ENCODE measurements at places on chromosomes 7 and 10. TPM values are rescaled to one million over a fixed set of nuclear protein-coding genes. Genes with fewer than 3 reads are reported as not detected.

ZNF736 gene
- total RNA-seq = 11.2 TPM

GSDME gene
- 17.7 TPM for total RNA-seq

UNCX gene
- not detected for total RNA-seq

LEP gene
- total RNA-seq = not detected

CCL24 gene
- total RNA-seq = not detected

PIP gene
- not detected for total RNA-seq

TMEM176B gene
- total RNA-seq = not detected

EXOC6 gene
- 364 TPM for total RNA-seq

TMEM130 gene
- not detected for total RNA-seq

TMEM139 gene
- total RNA-seq = 0.17 TPM

MBLAC1 gene
- total RNA-seq = 2.4 TPM

IKZF1 gene
- total RNA-seq = 0.17 TPM

TMEM229A gene
- not detected for total RNA-seq

AKR1C8 gene
- total RNA-seq = not detected

DNA sequence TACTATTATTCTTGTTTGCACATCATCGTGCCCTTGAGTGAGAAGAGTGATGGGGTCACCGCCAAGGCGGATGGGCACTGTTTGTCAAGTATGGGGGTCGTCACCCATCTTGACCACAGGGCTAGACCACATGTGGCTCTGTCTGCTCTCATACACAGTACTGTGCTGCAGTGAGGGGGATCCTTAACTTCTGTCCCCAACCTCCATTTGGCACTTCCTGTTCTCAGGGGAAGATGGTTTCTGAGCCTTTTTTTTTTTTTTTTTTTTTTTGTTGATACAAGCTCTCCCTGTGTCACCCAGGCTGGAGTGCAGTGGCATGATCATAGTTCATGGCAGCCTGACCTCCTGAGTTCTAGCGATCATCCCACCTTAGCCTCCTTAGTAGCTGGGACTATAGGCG lies 13.6 kb downstream of the WBP1L start:
- no peak for DNase-seq

- DNase-seq = no peak
These were observed 560.9 kb downstream of the PTPRN2 start for GRCh38 chr7:158026636-158027265.

- no peak for DNase-seq
These were observed 191.4 kb downstream of the KLF6 start for GRCh38 chr10:3593611-3594010.

- DNase-seq = no peak
These were observed 298.9 kb downstream of the CSTF2T start for GRCh38 chr10:51400392-51401096.

GRCh38 chr7:141128931-141129330 lies 55.1 kb downstream of the TMEM178B start:
- no peak for DNase-seq

GRCh38 chr10:49001402-49001801 lies 61.8 kb upstream of the LRRC18 start:
- DNase-seq = no peak

DNA sequence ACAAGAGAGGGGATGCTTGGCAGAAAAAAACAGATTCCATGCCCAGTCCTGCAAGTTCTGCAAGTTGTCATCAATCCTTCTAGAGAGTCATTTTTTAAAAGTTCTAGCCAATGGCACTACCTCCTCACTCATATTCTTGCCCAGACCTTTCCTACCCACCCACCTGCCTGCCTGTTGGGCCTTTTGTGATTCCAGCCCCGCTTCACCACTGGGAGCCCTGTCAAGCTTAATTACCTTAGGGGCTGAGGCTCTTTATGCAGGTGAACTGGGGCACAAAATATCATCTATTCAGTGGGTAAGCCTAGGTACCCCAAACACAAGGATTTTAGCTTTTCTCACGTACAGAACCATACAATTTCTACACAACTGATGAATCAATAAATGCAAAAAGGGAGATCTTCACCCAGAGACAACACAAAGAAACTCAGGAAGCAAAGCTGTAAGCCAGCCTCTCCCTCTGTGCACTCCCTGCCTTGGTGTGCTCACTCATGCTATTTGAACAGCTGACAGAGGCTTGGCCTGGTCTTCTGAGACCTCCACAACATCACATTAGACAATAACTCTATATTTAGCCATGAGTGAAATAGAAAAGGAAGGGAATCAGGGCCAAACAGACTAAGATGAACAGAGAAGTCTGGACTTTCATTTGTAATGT lies 222.6 kb downstream of the HTR7 start:
- no peak for DNase-seq

DNA sequence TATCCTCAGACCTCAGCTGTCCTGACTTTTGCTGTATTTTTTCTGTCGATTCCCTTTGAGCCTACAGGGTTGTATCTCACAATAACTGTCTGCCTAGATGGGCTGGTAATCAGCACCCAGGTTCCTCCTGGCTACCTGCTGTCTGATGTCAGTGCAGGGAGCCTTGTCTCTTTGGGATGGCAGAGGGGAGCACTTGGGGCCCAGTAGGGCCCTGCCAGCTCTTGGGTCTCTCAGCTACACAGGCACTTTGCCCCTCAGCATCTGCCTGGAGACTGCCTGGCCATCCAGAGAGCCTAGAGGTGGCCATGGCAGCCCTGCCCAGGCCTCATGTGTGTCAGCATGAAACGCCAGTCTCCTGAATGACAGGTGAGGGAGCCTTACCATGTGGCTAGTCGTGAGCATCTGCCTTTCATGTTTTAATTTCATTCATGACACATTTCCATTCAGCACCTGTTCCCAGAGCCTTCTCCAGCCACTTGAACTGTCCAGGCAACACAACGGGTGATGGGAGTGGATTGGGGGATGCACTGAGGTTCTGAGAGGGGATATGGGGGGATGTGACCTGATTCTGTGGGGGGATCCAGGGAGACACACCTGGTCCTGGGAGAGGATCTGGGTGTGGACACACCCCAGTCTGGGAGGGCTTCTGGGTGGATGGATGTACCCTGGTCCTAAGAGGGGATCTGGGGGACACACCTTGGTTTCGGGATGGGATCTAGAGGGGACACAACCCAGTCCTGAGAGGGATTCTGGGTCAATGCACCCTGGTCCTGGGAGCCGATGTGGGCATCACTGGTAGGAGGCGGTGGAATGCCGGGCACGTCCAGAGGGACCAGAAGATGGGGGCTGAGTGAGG lies 21.9 kb downstream of the ADCY1 start:
- no peak for DNase-seq

GRCh38 chr7:148379677-148380076 lies 210.9 kb upstream of the C7orf33 start:
- no peak for DNase-seq

DNA sequence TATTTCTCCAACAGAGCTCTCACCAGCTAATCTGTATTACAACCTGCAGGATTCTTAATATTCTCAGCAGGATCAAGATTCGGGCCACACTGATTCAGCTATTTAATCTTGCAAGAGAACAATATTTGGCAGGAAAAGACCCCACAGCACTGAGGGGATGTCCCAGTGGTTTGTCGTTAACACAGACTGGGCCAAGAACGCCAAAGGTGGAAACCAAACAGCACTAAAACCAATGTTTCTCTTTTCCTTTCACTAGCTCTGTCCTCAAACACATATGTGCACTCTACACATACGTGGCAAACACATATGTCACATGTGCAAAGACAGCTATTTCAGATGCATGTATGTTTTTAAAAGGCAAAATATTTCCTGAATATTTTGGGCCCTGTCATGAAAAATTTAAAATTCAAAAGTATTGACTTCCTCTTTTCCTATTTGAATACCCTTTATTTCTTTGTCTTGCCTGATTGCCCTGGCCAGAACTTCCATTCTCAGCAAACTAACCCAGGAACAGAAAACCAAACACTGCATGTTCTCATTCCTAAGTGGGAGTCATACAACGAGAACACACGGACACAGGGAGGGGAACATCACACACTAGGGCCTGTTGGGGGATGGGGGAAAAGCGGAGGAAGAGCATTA lies 51.7 kb upstream of the NEBL start:
- no peak for DNase-seq

DNA sequence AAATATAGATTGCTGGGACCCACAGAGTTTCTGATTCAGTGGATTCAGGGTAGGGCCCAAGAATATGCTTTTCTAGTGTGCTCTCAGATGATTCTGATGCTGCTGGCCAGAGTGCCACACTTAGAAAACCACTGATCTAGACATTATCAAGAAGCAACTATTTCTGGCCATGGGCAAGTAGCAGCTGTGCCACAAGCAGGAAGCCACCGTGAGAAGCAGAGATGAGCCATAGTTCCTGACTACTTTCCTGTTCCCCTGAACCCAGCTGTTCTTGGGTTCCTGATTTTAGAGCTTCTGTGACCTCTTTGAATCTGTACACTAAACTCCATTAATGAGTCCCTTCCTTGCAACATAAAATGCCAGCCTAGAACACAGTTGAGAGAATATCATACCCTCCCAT lies 38.1 kb upstream of the PIK3AP1 start:
- peak; percentile 40 for DNase-seq

DNA sequence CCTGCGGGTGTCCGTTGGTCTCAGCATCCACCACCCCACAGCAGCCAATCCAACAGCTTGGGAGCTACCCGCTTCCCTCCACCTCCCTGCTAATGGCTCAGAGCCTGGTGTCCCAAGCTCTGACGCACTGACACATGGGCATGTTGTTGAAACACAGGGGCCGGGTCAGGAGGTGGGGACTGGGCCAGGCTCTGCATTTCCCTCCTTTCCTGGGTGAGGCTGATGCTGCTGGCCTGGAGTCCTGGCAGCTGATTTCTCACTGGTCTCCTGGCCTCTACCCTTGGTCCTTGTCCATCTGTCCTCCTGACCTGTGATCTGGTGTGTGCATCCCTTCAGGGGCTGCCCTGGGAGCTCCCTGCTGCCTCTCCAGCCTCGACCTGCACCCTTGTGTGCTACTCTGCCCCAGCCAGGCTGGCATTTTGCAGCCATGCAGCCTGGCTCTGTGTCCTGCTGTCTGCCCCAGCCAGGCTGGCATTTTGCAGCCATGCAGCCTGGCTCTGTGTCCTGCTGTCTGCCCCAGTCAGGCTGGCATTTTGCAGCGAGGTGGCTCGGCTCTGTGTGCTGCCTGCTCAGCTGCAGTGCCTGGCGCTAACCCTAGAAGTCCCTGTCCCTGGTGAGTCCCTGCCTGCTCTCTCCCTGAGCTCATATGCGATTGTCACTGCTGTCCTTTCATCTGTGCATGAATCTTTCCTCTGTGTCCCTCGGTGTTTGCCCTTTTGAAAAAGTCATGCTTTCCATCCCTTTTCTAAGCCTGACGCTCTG lies 14.0 kb downstream of the AMZ1 start:
- no peak for DNase-seq

GRCh38 chr10:76901701-76902100 lies 735.9 kb downstream of the KCNMA1 start:
- DNase-seq = no peak

DNA sequence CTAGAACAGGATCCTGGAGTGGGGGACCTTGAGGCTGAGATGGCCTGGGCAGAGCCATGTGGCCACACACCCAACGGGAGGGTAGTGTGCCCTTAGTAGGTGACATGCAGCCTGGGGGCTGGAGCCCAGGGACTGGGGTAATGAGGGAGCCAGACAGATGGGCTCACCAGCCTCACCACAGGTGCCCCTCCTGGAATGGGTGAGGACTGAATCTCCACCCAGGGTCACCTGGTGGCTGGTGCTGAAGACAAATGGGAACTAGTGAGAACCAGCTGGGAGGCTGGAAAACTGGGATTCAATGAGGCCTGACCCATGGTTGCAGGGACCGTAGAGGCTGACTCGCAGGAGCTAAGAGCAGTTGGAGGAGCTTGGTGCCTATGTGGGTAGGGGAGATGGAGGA lies 6.1 kb downstream of the ZP3 start:
- no peak for DNase-seq

DNA sequence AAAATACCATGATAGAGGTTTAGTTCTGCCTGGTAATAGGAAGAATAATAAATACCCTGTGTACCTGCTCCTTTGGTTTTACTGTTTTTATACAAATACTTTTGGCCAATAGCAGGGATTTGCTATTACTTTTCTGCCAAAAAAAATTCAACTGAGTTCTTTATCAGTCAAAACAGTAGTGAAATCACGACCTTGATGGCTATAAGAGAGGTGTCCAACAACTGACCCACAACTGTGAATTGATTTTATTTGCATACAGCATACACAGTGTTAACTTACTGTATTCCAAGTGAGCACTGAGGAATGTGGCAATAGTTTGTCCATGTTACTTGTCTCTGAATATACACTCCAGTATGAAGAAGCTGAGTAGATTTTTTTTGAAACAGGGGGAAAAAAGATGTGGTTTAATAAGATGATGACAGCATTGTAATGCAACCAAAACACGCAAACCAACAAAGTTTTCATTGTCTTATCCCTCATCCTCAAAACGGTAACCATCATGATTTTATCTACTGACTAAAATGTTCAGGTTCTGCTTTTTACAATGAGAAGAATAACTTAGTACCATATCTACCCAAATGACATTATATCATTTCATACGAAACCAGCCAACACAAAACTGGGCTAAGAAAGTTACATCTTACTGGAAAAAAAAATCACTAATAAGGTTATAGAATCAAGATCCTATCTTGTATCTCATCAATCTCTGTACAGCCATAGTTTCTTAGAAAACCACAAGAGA lies 63.3 kb downstream of the GSAP start:
- DNase-seq = no peak

GRCh38 chr10:70586348-70586930 lies 16.1 kb downstream of the PRF1 start:
- DNase-seq = no peak

DNA sequence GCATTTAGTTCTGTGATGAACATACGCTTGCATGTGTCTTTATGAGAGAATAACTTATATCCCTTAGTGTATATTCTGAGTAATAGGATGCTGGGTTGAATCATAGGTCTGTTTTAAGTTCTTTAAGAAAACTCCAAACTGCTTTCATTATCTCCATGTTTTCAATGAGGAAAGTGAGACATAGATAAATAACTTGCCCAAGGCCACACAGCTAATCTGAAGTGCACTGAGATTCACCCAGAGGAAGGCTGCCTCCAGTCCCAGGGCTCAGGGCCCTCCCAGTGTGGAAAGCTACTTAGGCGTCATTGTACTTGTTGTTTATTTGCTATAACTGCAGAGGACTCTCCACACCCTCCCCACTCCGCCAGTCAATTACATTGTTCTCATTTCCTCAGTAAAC lies 126.7 kb downstream of the INHBA start:
- peak; percentile 51 for DNase-seq

DNA sequence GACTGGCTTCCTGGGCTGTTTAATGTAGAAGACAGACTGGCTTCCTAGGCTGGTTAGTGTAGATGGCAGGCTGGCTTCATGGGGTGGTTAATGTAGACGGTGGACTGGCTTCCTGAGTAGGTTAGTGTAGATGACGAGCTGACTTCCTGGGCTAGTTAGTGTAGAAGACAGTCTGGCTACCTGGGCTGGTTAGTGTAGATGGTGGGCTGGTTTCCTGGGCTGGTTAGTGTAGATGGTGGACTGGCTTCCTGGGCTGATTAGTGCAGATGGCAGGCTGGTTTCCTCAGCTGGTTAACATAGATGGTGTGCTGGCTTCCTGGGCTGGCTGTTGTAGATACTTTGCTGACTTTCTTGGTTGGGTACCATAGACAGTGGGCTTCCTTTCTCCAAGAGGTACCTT lies 122.9 kb upstream of the PPP2R2D start:
- no peak for DNase-seq

GRCh38 chr7:50413561-50413960 lies 36.6 kb downstream of the FIGNL1 start:
- DNase-seq = no peak

GRCh38 chr7:54331311-54331710 lies 210.9 kb upstream of the VSTM2A start:
- DNase-seq = no peak
